ENCODE measurements at places on chromosomes 6 and 20.
A peak's percentile ranks its signal among the peaks of the same experiment; 100 is the strongest.

GRCh38 chr6:137873273-137873762 is 6.3 kb downstream of the TNFAIP3 start:
- peak; percentile 63 for DNase-seq

- no peak for DNase-seq
Observed at GRCh38 chr6:86251106-86251505, 608.4 kb upstream of the SYNCRIP start.

DNA sequence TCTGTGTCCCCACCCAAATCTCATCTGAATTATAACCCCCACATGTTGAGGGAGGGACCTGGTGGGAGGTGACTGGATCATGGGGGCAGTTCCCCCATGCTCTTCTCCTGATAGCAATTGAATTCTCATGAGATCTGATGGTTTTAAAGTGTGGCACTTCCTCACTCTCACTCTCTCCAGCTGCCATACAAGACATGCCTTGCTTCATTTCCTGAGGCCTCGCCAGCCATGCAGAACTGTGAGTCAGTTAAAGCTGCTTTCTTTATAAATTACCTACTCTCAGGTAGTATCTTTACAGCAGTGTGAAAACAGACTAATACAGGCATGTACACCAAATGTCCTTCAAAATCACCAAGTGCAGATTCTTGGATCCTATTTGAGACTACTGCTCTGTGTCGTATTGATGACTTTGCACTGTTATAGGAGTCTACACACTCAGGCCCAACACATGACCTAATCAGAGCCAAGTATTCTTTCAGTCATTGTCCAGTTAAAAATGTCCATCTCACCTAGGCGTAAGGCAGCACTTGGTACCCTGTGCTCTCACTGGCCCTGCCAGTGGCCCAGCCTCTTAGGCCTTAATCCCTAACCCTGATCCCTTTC is 52.8 kb upstream of the UST start:
- no peak for DNase-seq

GRCh38 chr6:105164418-105164817 is 15.4 kb downstream of the POPDC3 start:
- no peak for DNase-seq

DNA sequence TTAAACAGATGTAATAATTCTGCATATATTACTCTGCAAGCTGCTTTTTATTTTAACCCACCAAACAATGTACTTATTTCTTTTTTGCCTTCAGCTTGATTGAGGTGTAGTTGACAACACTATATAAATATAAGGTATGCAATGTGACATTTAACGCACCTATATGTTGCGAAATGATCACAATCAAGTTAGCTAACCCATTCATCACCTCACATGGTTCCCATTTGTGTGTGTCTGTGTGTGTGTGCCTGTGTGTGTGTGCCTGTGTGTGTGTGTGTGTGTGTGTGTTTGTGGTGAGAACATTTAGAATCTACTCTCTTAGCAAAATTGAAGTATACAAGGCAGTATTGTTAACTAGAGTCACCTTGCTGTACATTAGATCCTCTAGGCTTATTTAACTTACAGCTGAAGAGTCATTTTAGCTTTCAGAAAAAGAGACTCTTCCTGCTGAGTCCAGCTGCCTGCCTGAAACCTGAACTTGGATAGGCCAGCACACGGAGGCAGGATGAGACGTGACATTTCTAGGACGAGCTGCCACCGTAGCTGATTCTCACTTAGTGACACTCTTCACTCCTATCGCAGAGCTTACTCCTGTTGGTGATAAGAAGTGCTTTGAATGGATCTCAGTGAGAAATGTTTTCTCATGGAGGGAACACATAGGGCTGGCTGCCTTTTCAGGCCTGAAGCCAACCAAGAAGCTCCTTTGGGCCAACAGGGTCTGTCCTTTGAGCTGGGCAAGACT is 126.5 kb upstream of the RIPOR2 start:
- DNase-seq, result no peak

Data from thoracic aorta (tissue), 2 donors.